LoVo (cell line): ENCODE measurements at places on chromosomes 1 and 21.

DNA sequence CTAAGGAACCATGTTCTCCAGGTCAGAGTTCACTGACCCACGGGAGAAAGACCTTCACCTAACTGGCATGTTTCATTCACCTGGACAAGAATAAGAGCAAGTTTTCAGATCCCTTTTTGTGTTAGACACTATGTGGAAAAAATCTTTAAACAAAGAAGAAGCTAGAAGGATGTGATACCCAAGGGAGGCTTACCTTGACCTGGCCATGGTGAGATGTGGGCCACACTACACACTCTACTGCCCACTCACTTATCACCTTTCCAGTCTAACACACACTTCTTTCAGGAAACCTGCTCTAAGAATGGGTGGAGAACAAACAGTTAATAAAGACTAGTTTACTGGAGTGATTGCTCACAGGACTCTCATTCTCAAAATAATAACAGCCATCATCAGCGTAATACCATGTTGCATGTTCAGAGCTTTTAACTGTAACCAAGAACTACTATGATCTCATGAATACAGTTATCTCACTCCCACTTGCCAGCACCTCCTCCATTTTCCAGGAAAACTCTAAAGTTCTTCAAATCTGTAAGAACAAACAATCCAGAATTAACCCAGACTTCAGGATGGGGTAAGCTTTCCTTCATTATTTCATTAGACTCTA, 1.4 kb downstream of the RGS8 start:
- no peak for DNase-seq

DNA sequence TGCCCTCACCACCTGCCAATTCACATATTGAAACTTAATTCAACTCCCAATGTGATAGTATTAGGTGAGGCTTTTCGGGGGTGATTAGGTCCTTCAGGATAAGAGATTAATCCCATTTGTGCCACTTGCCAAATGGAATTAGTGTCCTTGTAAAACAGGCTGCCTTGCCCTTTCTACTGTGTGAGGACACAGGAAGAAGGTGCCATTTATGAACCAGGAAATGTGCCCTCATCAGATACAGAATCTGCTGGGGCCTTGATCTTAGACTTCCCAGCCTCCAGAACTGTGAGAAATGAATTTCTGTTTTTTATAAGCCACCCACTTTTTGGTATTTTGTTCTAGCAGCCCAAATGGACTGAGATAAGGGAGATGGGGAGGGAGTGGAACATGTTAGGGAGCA, 39.1 kb upstream of the AGL start:
- DNase-seq: no peak

- no peak for DNase-seq
These were observed 18.8 kb upstream of the CASZ1 start for GRCh38 chr1:10814976-10815857.

DNA sequence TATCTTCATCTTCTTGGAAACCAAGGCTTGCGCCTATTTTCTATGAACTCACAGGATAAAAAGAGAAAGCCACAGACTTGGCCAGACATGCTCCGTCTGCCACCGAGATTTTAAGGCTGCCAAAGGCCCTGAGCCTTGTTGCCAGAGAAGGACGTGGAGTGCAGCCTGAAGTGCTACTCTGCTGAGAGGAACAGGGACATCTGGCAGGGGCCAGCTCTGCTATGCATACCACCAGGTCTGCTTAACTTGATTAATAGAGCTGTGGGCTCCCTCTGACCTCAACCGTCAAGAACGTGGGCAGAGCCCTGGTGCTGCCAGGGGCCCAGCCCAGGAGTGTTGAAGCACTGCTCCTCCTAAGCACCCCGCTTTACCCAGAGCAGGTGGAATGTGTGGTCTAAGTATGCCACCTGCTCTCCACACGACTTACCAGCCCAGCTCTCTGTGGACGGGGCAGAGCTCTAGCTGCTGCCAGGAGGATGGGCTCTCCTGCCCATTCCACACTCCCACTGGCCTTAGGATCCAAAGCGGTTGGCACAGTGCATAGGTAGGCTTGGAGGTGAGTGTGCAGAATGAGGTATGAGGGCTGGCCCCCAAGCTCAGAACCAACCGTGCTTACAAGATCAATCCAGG, 10.6 kb downstream of the HCRTR1 start:
- no peak for DNase-seq

GRCh38 chr1:6592441-6592840, 10.2 kb downstream of the KLHL21 start:
- no peak for DNase-seq

GRCh38 chr1:92804721-92805201, 19.9 kb upstream of the EVI5 start:
- peak; percentile 91 for DNase-seq

DNA sequence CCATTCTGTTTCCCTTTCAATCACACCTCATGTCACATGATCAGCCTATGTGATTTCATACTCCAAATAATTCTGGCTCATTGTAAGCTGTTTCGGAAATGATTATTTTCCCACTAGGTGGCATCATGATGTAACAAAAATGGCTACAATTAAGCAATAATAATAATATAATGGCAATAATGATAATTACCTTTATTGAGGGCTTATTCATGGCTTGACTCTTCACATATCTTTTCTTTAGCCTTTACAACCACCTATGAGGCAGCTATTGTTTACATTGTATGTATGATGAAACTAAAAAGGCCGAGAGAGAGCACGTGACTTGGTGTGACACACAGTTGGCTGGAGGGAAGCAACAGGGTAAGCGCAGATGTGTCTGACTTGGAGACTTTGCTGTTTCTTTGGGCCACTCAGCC, 12.5 kb upstream of the KPRP start:
- no peak for DNase-seq

- no peak for DNase-seq
These were observed 58.7 kb downstream of the XCL2 start for GRCh38 chr1:168485048-168485447.

DNA sequence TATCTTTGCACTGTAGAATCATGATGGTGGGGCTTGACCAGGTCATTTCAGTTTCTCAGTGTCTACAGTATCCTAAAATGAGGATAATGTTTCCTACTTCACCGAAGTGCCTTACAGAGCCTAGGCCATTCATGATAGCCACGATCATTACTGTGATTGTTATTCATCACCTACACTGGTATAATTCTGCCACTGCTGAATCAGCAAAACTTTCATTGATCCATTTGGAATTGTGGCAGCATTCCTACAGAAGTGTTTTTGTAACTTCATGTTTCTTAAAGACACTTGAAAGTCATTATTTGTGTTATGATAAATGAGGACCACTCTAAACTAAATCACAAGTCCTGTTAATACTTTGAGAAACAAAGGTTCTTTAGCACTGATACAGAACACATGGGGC, 6.0 kb upstream of the PLPPR5 start:
- DNase-seq: no peak

- no peak for DNase-seq
These were observed 733.9 kb upstream of the CHRM3 start for GRCh38 chr1:238652346-238652968.

GRCh38 chr1:37620707-37621106, 14.0 kb downstream of the RSPO1 start:
- DNase-seq: no peak

DNA sequence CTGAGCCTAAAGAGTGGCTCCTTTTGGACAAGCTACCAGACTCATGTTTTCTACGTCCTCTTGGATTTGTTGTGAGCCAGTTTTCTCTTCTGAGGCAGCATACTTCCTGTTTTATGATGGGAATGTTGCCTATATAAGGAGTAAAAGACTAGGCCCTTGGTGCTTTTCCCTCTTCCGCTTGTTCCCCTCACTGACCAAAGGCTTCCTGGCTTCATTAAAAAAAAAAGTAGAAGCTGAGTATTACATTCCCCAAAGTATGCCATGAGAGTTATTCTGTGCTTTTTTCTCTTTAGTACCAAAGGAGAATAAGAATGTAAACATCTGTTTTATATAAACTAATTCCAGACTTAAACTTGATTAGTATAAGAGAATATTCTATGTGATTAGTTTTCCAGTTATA, 6.5 kb upstream of the HMCN1 start:
- DNase-seq: no peak

- DNase-seq: no peak
These were observed 286.4 kb downstream of the PTBP2 start for GRCh38 chr1:97007840-97008604.

DNA sequence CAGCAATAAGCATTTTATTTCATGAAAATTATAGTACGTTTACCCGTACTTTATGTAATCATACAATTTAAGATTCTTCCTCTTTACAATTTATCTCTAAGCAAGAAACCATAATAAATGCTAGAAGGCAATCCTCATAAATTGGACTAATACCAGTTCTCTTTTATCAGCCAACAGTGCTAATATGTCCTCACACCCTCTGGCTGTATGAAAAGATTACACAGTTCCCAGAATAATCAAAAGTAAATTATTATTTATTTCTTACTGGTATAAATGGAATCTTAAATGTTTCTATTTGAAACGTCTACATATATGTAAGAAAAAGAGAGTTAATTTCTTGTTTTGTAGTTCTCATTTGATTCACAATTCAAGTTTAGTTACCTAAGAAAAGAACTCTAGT, 3.1 kb upstream of the CDKN2C start:
- DNase-seq: no peak

GRCh38 chr1:29851691-29852090, 615.4 kb downstream of the PTPRU start:
- DNase-seq: peak; percentile 8

GRCh38 chr1:167767761-167768160, 46.0 kb downstream of the MPZL1 start:
- DNase-seq: no peak

GRCh38 chr1:51736702-51737101, 119.8 kb downstream of the OSBPL9 start:
- peak; percentile 71 for DNase-seq

DNA sequence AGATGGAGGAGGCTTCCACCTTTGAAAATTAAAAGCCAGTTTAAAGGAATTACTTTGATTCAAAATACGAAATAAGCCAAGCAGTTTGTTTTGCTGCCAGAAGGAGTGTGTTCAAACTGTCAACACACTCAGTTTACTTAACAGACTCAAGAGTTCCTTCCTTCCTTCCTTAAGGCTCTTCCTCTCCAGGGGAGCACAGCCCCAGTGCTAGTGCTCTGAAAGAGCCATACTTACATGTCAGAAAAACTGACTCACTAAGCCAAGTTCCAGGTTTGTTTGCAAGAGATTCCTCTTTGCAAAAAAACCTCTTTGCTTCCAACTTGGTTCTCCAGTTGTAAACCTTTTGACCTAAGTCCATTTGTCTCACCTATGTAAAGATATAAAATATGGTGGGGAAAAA, 14.3 kb downstream of the SETD4 start:
- no peak for DNase-seq

- peak; percentile 42 for DNase-seq
These were observed 780 bp downstream of the HIVEP3 start for GRCh38 chr1:41917835-41918449.

DNA sequence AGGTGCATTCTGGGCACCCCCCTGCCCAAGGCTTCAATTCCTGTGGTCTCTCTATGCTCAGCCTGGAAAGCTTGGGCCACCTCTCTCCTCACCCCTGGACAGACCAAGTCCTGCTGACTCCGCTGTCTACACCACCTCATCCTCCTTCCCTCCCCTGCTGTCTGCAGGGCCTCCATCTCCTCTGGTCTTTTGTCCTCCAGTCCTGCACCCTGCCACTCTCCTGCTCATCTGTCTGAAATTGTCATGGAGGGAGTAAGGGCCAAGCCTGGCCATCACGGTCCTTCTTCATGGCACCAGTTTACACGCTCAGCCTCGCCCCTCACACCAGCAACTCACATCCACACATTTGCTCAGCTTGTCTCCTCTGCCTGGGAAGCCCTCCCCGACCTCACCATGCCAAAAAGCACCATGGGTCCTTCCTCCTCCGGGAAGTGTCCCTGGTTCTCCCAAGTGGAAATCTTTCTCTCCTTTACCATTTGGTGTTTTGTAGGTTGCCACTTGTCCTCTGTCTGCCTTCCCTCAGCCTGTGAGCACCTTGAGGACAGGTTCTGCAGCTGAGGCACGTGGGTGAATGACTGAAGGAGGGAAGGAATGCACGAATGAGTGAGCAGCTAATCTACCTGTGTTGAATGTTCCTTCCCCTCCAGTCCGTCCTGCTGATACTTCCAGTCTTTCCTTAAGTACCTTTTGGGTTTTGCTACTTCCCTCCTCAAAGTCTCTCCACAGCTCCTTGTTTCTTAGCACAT, 2.1 kb upstream of the SLC2A1 start:
- DNase-seq: no peak

DNA sequence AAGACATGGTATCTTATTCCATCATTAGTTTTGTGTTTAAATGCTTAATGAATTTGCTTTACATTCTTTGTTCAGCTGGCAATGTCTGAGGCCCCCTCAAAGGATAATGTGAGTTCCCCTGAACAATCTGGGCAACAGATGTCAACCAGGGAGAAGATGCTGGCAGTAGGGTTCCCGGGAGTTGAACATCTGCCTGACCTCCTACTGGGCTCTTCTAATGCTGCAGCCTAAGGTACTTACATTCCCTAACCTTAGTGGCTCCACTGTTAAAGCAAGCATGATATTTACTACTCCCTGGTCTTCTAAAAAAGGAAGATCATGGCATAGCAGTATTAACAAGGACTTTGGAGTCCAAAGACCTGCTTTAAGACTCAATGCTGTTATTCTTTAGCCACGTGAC, 574.9 kb upstream of the NR5A2 start:
- DNase-seq: no peak

- no peak for DNase-seq
These were observed 96.7 kb upstream of the GADD45A start for GRCh38 chr1:67588178-67588855.

DNA sequence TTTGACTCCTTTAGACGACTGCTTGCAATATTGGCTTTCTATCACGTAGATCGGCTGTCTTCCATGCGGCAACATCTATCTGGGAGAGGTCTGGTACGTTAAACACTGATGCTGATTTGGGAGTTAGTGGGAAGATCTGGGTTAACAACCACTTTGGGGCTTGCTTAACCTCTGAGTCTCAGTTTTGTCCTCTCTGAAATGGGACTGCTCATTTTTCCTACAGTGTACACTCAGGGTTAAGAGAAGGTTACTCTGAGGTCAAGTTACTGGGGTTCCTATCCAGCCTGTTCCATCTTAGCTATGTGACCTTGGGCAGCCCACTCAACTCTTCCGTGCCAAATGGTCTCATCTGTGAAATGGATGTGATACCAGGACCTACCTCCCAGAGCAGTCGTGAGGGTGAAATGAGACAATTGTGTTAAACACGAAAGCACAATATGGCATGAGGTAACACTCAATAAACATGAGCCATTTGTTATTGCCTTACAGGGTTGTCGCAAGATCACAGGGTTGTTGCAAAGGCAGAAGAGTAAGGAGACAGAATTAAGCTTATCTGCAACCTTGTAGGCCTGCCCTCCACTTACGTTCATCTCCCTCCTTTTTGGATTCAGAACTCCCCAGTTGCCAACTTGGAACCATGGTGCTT, 5.6 kb downstream of the ABCA4 start:
- DNase-seq: no peak
